ENCODE measurements at places on chromosomes 12 and 14. TPM values are rescaled to one million over a fixed set of nuclear protein-coding genes. Genes with fewer than 3 reads are reported as not detected.

AGAP2 gene
- 0.93 TPM for polyA plus RNA-seq

RNU4-1 gene
- polyA plus RNA-seq, result not detected

GPX2 gene
- 1.1 TPM for polyA plus RNA-seq

DNA sequence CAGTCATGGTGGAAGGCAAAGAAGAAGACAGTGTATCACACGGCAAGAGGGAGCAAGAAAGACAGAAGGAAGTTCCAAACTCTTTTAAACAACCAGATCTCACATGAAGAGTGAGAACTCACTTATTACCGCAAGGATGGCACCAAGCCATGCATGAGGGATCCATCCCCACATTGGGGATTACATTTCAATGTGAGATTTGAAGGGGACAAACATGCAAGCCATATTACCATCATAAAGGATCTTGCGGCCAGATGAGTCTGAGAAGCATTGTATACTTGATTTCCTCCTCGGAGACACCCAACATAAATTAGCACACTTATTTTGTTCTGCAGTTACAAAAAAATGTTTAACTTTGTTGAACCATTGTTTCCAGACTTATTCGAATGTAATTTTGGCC is 66.5 kb downstream of the TBK1 start:
- no peak for DNase-seq

DNA sequence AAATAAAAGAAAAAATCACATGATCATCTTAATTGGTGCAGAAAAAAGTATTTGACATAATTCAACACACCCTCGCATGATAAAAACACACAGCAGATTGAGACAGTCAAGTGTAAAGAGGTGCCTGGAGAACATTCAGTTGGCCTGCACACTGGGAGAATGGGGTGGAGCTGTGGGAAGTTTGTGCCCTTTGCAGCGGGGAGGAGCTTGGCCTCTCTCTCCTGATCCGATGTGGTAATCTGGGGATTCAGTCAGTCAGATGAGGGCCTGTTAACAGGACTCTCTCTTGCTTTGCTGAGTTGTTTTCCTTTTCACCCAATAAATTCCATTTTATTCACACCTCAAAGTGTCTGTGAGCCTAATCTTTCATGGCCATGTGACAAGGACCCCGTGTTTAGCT is 5.9 kb downstream of the SERPINA6 start:
- no peak for DNase-seq

DNA sequence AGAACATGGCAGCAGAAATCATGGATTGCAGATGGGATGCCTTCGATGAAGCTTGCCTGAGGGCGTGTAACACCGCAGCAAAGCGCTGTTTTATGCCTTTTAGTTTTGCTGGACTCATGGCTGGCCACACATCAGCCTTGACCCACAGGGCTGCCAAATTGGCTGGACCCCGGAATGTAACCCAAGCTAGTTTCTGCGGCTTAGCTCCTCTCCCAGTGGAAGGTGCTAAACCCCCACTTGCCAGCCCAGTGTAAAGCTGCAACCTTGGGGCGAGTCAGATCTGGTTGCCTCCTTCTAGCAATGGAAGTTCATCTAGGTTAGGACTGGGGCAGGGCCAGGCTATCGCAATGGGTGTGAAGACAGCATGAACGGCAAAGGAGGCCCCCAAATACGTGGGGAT is 38.3 kb downstream of the MEG3 start:
- no peak for DNase-seq

DNA sequence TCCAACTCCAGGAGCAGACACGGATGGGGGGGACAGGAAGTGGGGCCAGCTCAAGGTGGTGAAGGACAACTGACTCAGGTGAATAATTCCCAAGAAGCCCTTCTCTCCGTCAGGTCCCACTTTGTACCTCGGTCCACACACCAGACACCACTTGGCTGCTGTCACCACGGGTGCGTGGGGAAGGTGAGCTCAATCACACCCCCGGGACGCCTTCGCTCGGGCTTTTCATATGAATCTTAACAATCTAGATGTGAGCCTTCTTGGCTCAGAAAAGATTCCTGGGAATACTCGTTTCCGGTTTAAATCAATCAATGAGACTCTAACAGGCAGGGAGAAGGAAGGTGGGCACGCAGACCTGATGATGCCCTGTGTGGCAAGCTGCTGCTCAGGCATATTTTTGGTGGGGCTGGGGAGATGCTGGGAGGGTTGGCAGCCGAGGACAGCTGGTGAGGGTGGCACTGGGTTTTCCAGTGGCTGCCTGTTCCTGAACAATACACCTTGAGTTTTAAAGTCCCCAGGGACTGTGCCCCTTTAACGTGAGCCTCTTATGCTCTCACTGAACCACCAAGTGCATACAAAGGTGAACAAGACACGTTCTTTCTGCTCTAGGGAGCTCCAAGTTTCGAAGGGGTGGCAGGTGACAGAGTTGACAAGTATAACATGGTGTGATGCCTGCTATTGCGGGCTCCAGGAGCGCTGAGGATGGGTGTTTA is 5.1 kb downstream of the TESC start:
- DNase-seq, result no peak

- DNase-seq, result no peak
Observed at GRCh38 chr12:57745485-57745881, 644 bp downstream of the TSPAN31 start.

GRCh38 chr12:120579179-120579578 is 2.0 kb downstream of the POP5 start:
- DNase-seq, result no peak

DNA sequence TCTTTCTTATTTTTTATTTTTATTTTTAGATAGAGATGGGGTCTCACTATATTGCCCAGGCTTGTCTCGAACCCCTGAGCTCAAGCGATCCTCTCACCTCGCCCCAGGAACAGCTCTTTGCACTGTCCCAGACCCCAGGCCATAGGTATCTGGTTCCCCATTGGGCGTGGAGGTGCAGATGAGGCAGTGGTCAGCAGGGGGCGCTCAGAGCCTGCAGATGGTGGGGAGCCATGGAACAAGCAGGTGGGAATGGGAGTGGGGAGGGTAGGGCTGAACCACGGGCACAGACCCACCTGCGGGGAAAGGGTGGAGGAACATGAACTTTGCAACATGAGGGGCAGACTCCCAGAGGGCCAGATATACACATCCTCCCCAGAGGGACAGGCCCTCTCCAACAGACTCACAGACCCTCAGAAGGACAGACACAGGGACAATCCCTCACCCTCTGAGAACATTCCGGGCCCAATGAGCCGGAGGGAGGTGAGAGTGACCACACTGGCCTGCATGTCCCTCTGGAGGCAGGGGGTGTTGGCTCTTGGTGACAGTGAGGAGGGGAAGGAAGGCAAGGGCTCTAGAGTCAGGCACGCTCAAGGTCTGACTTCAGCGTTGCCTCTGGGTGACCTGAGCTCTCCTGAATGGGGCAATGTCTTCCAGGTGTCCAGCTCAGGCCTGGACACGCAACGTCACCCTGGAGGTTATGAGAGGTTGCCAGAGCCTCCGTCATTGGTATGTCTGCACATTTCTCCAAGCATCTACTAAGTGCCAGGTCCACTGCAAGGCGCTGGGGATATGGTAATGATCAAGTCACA is 34.9 kb downstream of the KRT80 start:
- DNase-seq, result peak; percentile 56
